Dermis lymphatic vessel endothelial cell (primary cell): ENCODE measurements at places on chromosomes 3 and 15. TPM values are rescaled to one million over a fixed set of nuclear protein-coding genes. Genes with fewer than 3 reads are reported as not detected.

The CCK gene
- not detected in 2 replicates for total RNA-seq

The PLSCR4 gene
- 696 and 1,538 TPM in 2 replicates for total RNA-seq

The RBP2 gene
- not detected in 2 replicates for total RNA-seq

The C3orf62 gene
- 2.4 and 2.8 TPM in 2 replicates for total RNA-seq

The HHATL gene
- not detected in 2 replicates for total RNA-seq

The CYP1A1 gene
- 47.1 and 65.0 TPM in 2 replicates for total RNA-seq

The TRPM1 gene
- total RNA-seq, result 0.11 TPM in 1 of 2 replicates, not detected in the other

The RAB6B gene
- total RNA-seq, result 0.87 and 1.0 TPM in 2 replicates

The DPPA4 gene
- not detected in 2 replicates for total RNA-seq

The NISCH gene
- 31.1 and 44.2 TPM in 2 replicates for total RNA-seq

The TMEM212 gene
- total RNA-seq, result not detected in 2 replicates

The HCLS1 gene
- 17.7 and 20.2 TPM in 2 replicates for total RNA-seq

The PRSS50 gene
- not detected in 2 replicates for total RNA-seq

The TGM4 gene
- total RNA-seq, result under 0.01 TPM in 1 of 2 replicates, not detected in the other

The BNC1 gene
- total RNA-seq, result 1.1 and 2.8 TPM in 2 replicates

The SEMA3G gene
- total RNA-seq, result 34.9 and 59.4 TPM in 2 replicates

The PLEKHO2 gene
- total RNA-seq, result 91.9 and 127 TPM in 2 replicates

The FANCD2OS gene
- not detected in 2 replicates for total RNA-seq

The PLA2G4D gene
- not detected in 2 replicates for total RNA-seq

The GOLGA6B gene
- total RNA-seq, result not detected in 2 replicates

The CADPS gene
- total RNA-seq, result not detected in 2 replicates
